ENCODE measurements at places on chromosomes 7 and 10. TPM values are rescaled to one million over a fixed set of nuclear protein-coding genes. Genes with fewer than 3 reads are reported as not detected.

The PLEKHS1 gene
- not detected for total RNA-seq

The SYCE1 gene
- not detected for total RNA-seq

The COL1A2 gene
- 94.5 TPM for total RNA-seq

The CACNB2 gene
- 8.9 TPM for total RNA-seq

The ZPBP gene
- not detected for total RNA-seq

The NOS3 gene
- total RNA-seq: 5.1 TPM

The SPAM1 gene
- total RNA-seq: not detected

The NPY4R2 gene
- not detected for total RNA-seq

The LIPM gene
- not detected for total RNA-seq

The SPDYE6 gene
- 0.33 TPM for total RNA-seq

The TMEM270 gene
- total RNA-seq: not detected

The PLXDC2 gene
- total RNA-seq: 125 TPM
